Smooth muscle cell of bladder (primary cell): ENCODE measurements at places on chromosomes 2 and 18. TPM values are rescaled to one million over a fixed set of nuclear protein-coding genes. Genes with fewer than 3 reads are reported as not detected.

Gene FAM110C
- total RNA-seq: 0.09 TPM in 1 of 2 replicates, not detected in the other

Gene SERPINB13
- not detected in 2 replicates for total RNA-seq

Gene SLC5A7
- total RNA-seq: not detected in 2 replicates

Gene TMEM247
- not detected in 2 replicates for total RNA-seq

Gene MTHFD2
- 146 and 283 TPM in 2 replicates for total RNA-seq
